ENCODE measurements at places on chromosomes 7 and 10.

GRCh38 chr7:29352041-29352440 lies 157.5 kb downstream of the CHN2 start:
- DNase-seq: no peak

DNA sequence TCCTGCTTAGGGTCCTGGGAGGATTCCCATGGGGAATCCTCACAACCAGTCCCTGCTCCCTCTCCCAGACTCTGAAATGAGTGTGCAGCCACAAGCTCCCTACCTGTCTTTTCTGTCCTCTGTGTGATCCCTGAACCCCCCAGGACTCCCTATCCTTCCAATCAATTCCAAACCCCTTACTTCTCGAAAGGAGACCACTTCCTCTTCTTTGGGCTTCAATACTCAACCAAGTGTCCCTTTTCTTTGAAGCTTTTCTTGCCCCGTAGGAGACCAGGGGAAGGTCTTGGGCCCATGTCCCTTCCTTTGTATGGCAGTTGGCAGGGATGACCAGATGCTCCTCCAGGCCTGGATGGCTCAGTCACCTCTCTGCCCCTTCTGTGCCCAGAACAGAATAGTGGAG lies 1.7 kb downstream of the AEBP1 start:
- DNase-seq: no peak

DNA sequence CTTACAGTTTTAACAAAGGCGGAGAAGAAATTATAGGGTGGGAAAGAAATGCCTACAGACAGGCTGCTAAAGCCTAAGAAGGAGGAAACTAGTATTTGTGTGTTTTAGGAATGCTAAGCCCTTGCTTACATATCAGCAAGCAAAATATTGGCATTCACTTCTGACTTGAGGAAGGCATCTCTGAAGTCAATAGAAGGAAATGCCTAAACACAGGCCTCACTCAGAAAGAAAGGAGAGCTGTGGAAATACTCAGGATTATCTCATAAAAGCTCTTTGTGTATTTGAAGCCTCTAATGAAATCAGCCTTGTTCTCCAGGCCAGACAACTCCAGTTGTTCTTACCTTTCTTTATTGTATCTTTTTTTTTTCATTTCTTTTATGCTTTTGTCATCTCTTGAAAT lies 158.0 kb downstream of the AUTS2 start:
- no peak for DNase-seq

DNA sequence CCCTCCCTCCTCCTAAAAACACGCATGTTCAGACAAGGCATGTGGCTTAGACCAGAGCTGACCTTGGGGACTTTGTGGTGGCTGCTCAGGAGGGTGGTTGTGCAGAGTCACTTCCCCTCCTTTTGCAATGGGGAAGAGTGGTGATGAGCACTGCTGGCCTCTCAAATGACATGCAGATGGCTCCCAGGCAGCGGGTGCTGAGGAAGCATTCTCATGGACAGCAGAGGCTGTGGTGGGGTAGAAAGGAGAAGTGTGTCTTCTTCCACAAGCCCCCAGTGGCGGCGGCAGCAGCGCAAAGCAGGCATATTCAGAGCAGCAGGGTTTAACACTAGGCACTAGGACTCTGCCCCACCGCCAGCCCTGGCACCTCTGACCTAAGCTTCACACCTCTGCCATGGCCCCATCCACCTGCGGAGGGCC lies 105.9 kb upstream of the ANLN start:
- DNase-seq: no peak

- no peak for DNase-seq
Observed at GRCh38 chr10:56496186-56496486, 135.1 kb upstream of the ZWINT start.

- no peak for DNase-seq
Observed at GRCh38 chr7:4115442-4115841, 566.7 kb upstream of the FOXK1 start.

DNA sequence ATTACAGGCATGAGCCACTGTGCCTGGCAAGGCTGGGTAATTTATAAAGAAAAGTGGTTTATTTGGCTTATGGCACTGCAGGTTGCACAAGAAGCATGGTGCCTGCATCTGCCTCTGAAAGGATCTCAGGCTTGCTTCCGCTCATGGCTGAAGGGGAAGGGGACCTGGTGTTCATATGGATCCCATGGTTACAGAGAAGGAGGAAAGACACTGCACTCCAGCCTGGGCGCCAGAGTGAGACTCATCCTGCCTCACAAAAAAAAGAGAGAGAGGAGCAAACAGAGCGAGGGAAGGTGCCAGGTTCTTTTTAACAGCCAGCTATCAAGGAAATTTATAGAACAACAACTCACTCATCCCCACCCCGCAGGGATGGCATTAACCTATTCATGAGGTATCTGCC lies 36.2 kb downstream of the HIP1 start:
- DNase-seq: no peak

DNA sequence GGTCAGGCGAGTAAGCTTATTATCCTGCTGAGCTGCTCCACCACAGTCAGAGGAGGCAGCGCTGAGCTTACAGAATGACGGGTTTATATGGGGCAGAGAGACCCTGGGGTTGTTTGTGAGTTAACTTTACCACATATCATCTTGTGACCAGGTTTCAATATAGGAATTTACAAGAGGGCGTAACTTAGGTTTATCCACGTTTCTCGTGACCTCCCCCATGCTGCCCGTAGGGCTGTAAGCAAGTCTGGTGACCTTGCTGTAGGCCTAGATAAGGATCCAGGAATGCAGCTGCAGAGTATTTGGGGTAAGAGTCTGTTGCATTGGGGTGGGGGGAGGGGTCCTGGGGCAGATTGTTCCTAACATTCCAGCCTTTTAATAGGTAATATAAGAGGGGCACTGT lies 24.6 kb downstream of the SCIN start:
- no peak for DNase-seq

DNA sequence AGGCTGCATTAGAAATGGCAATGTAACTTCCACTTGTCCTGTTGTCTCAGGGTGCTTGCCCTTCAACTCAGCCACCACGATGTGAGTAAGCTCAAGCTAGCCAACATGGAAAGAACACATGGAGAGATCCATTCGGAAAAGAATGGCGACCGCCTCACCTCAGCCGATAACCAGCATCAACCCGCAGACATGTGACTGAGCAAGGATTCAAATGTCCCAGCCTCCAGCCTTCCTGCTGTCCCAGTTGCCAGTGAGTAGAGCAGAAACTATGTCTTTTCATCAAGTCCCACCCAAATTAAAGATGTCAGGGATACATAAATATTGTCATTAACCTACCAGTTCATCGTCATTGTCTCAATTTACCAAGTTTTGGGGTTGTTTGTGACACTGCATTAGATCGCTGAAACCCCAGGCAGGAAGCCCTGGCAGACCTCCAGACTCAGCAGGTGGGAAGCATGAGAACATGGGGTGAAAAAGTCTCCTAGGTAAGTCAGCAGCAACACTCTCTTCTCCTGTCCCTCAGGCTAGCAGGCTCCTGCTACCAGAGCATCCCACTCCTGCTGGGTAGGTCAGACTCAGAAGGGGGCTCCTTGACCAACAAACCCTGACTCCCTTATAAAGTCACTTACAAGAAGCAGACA lies 67.0 kb downstream of the OSBPL3 start:
- DNase-seq: no peak

DNA sequence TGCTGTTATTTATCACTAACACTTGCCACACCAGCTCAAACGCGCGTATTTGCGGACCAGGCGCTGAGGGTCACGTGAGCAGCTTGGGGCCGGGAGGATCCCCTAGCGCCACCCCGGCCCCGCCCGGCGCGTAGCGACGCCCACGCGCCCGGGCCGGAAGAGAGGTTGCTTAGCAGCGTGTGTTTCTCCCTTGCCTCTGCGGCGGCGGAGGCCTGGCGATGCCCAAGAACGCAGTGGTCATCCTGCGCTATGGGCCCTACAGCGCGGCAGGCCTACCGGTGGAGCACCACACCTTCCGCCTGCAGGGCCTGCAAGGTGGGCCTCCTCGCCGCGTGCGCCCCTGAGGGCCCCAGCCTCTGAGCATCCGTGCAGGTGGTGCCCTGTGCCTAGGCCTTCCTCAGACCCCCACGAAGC lies at the start of gene C10orf53:
Gene C10orf53, plus strand, starts transcription at position 172 of the 414 bp plus-strand sequence. Its CDS starts 47 bp downstream, at position 219.
- no peak for DNase-seq

DNA sequence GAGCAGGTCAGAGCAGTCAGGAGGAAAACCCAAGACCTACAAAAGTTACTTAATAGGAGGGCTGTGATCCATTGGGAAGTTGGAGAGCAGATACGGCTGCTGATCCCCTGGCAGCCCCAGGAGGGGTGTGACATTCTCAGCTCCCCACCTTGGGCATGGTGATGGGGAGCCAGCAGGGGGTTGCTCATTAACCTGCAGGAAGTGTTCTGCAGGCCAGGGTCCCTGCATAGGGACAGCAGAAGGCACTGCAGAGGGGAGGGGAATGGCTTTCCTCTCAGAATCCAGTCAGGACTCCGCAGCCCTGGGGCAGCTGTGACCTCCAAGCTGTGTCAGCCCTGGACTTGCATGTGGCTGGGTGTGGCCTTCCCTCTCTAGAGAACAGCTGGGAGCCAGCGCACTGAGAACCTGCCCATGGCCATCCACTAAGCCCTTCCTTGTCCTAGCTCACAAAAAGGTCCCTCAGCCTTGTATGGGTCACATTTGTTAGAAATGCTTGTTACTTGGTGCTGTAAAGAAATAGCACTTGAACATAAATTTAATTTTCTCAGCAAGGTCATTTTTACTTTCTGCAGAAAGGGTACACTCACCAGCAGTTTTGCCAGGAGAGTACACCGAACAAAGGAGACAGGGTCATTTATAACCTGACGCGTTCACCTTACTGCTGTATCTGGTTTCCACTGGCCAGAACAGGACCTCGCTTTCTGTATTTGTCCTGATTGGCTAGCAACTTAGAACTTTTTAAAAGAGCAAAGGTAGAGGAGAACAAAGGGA lies 169.6 kb downstream of the COBL start:
- no peak for DNase-seq

DNA sequence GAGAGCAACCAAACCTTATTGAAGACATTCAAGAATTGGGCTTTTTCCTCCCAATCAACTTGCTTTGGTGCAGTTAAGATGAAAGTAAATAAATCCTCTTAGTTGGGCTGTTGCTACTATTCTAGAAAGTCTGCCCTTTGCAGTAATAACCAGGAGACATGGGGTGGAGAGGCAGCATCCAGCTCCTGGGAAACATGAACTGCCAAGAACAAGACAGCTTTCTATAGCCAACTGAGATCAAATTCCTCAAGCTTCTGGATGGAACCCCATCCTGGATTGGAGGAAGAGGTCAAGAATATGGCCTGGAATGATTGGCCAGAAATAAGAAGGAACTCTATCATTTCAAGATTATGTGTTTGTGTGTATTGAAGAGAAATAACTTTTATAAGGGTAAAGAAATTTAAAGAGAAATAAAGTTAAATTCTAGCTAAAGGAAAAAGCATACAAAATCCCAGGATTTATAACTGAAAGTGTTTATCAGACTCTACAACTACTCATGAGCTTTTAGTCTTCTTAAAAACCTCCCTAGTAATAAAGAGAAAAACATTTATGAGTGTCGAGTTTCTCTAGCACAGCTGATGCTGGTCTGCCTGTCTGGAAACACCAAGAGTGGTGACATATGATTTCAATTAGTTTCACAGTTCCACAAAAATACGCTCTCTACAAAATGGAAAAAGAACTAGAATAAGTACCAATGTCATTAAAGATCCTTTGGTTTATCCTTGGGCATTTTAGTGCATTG lies 70.1 kb upstream of the COL1A2 start:
- no peak for DNase-seq

GRCh38 chr10:123967626-123968243 lies 76.1 kb upstream of the CPXM2 start:
- DNase-seq: no peak

DNA sequence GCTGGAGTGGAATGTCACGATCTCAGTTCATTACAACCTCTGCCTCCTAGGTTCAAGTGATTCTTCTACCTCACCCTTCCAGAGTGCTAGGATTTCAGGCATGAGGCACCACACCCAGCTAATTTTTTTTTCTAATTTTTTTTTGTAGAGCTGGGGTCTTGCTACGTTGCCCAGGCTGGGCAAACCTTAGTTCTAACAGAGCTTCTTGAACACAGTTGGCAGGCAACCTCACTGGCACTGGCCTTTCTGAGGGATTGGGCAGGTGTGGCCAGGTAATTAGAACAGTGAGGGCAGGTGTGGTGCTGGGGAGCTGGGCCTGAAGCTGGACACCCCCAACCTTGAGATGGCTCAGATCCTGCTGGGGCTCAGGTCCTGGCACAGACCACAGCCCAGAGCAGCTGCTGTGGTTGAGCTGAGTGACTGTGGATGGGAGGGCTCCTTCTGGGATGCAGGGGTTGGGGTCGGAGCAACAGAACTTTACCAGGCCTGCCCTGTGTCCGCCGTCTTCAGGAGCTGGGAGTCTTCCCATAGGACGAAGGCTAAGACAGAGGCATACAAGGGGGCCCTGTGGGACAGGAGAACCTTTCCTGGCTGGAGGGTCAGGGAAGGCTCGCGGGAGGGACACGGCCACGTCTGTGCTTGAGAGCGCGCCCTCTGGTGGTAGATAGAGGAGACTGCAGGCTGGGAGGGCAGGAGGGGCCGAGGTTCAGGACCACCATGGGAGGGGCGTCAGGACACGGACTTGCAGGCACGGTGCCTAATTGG lies 48.2 kb downstream of the COL26A1 start:
- DNase-seq: no peak

GRCh38 chr10:50541921-50542320 lies 81.8 kb downstream of the SGMS1 start:
- no peak for DNase-seq

- DNase-seq: no peak
Observed at GRCh38 chr7:16318989-16319915, 102.1 kb downstream of the CRPPA start.

DNA sequence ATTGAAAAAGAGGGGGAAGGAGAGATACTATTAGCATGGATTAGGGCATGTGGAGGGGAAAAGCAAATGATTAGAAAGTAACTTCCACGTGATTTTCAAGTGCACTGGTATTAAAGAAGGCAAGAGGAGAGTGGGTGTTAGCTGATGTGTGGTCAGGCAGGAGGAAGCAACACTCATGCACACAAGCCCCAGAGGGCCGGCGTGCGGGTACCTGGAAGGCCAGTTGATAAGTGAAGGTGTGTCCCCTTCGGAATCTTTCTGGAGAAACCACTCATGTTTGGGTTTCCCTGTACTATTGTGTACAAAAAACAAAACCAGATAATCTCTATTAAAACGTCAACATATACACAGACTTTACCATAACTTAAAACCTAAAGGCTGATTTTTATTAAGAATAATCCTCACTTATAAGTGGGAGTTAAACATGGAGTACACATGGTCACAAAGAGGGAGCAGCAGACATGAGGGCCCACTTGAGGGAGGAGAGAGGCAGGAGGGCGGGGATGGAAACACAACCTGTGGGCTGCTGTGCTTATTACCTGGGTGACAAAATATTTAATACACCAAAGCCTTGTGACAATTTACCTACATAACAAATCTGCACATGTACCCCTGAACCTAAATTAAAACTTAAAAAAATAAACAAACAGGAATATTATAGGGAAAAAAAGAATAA lies 98.9 kb downstream of the SVIL start:
- no peak for DNase-seq

All from cortex of kidney (tissue), 1 donor.